ENCODE measurements at places on chromosomes 2 and 18. TPM values are rescaled to one million over a fixed set of nuclear protein-coding genes. Genes with fewer than 3 reads are reported as not detected.

GPC1 gene
- total RNA-seq: 2.4 TPM

DNA sequence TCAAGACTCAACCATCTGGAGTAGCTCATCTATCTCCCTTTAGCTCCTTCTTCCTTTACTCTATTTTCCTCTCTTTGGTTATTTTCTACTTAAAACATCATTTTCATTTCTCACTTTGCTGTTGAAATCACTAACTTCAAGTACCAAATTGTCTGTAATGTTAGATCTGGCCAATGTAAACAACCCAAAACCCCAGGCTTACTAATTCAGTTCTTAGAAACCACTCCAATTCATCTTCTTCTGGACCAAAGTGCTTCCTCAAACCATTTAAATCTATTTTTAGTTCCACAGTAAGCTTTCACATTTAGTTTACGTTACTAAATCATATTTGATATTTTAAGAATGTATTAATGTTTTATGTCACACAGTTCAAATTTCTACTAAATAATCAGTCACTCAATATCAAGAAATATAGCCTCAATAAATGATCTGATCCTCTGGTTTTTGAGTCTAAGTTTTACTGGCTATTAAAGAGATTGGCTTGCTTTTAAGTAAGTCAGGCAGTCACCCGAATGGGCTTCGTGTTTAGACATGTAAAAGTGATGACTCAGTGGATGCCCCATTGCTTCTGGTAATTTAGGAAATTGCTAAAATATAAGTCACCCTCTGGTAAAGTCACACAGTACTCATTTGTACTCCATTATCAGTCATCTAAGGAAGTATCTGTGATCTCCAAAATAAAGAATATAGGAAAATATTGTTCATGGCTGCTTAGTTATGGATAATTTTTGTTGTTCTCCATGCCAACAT, 527.2 kb upstream of the SOX11 start:
- no peaks in the 10 kb centered on the region for H3K27me3 ChIP-seq
- no peak for DNase-seq
- H3K4me1 ChIP-seq: no peaks in the 10 kb centered on the region
- H3K4me3 ChIP-seq: no peak overlapping the region
- H3K36me3 ChIP-seq: no peaks in the 10 kb centered on the region
- no peak overlapping the region for H3K27ac ChIP-seq

KLHL14 gene
- not detected for total RNA-seq

AOX1 gene
- total RNA-seq: not detected

- H3K4me3 ChIP-seq: no peak overlapping the region
- H3K36me3 ChIP-seq: no peaks in the 10 kb centered on the region
- no peaks in the 10 kb centered on the region for H3K4me1 ChIP-seq
- H3K27me3 ChIP-seq: no peaks in the 10 kb centered on the region
- DNase-seq: no peak
Observed at GRCh38 chr2:40242315-40242714, 209.6 kb downstream of the SLC8A1 start.

GRCh38 chr2:199460101-199460671, 2.4 kb upstream of the SATB2 start:
- no peaks in the 10 kb centered on the region for H3K36me3 ChIP-seq
- peaks cover 32% of the 10 kb centered on the region for H3K4me1 ChIP-seq
- no peak for DNase-seq
- peak overlapping the region; percentile 15 for H3K27ac ChIP-seq

TUBA4B gene
- total RNA-seq: not detected

DNA sequence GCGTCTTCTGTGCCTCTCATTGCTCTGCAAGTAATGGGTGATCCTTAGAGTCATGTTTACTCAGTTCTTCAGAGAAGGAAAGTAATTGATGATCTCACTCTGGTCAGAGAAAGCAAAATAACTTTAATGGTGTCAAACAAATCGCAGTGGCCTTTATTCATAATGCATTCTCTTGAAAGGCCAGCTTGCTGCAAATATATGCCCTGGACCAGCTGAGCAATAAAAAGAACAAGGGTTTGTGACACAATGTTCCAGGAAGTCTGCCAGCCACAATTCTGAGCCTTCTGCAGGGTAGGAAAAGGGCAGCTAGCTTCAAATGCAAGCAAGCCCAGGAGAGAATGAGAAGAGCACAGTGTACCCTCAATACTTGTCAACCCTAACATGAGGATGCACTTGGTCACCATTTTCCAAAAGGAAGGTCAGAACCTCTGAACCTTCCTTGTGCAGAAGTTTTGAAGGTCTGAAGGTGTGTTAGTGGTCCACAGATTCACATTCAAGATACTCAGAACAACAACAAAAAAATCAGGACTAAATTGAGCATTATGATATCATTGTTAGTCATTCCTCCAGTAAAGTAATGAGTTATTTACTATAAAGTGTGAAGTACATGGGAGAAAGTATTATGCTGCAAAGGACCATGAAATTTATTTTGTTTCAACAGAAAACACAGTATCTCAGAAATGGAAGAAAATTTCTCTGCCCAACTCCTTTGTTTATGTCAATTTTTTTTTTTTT, 355.6 kb downstream of the PAX3 start:
- no peak overlapping the region for H3K27ac ChIP-seq
- H3K27me3 ChIP-seq: no peaks in the 10 kb centered on the region
- H3K4me1 ChIP-seq: no peaks in the 10 kb centered on the region
- H3K36me3 ChIP-seq: no peaks in the 10 kb centered on the region
- H3K4me3 ChIP-seq: no peak overlapping the region

DNA sequence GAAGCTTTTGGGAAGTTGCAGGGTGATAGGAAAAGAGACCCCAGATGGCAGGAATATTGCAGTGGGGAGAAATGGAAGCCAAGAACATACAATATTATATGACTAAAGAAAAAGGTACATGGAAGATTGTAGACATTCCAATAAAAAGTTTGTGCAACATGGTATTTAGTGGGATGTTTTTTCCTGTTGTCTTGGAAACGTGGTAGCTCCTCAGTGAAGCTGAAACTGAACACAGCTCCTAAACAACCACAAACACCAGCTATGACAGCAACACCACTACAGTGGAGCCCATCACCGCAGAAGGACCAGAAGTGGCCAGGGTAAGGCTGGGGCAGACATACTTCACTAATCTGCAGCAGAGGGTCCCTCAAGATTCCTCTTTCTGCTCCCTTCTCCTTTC, 246.8 kb downstream of the CDH20 start:
- H3K4me1 ChIP-seq: peaks cover 5% of the 10 kb centered on the region
- peaks cover 4% of the 10 kb centered on the region for H3K27me3 ChIP-seq
- no peaks in the 10 kb centered on the region for H3K36me3 ChIP-seq
- no peak overlapping the region for H3K4me3 ChIP-seq
- no peak overlapping the region for H3K27ac ChIP-seq
- DNase-seq: no peak

DNA sequence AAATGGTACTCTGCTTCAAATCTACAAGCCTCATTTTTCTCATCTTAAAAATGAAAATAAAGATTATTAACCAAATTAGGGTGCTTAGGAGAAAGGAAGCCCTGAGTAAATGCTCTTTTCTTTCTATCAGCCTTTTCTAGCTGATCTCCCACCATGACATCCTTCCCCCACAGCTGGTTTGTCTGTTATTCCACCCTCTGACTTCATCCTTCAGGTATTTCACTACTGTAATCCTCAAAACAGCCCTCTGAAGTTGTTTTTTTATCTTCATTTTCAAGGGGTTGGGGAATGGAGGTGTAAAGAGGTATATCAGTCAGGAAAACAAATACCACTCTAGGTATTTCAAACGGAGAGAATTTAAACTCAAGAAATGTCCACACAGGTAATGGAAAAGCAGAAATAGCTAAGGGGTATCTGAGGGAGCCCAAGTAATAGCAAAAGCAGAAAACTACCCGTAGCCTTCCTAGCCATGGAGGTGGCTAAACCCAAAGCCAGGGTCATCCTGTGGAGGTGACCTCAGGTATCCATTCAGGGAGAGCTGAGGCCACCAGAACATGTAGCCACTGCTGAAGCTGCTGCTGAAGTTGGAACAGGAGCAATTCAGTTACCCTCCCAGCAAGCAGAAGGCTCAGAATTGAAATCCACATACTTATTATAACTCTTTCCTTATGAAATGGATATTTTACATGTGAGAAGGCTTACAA, 990.9 kb upstream of the ACVR2A start:
- H3K4me3 ChIP-seq: no peak overlapping the region
- no peaks in the 10 kb centered on the region for H3K36me3 ChIP-seq
- H3K4me1 ChIP-seq: no peaks in the 10 kb centered on the region
- H3K27ac ChIP-seq: no peak overlapping the region
- DNase-seq: no peak

REG1A gene
- not detected for total RNA-seq

GRCh38 chr2:33220533-33220932, 255.9 kb upstream of the RASGRP3 start:
- H3K27ac ChIP-seq: no peak overlapping the region
- DNase-seq: no peak
- H3K36me3 ChIP-seq: no peaks in the 10 kb centered on the region
- no peaks in the 10 kb centered on the region for H3K27me3 ChIP-seq
- H3K4me1 ChIP-seq: no peaks in the 10 kb centered on the region

GALR1 gene
- not detected for total RNA-seq

All from CD8-positive, alpha-beta memory T cell (primary cell).